ENCODE measurements at places on chromosomes 5 and 9.

DNA sequence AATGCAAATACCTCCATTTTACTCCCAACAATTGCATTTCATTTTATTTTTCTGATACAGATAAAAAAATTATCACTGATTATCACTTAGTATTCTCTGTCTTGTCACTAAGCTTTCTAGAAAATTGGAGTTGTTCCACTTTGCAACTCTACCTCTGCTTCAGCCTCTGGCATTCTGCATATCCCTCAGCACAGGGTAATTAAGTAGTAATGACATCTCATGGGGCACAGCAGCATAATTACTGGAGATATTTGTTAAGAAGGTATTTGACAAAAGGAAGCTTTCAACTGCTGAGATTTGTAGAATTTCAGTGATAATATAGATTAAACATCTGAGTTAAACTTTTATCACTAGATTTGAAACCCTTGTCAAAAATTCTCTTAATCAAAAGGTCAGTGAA is 446.2 kb downstream of the HTR1A start:
- no peak for DNase-seq

DNA sequence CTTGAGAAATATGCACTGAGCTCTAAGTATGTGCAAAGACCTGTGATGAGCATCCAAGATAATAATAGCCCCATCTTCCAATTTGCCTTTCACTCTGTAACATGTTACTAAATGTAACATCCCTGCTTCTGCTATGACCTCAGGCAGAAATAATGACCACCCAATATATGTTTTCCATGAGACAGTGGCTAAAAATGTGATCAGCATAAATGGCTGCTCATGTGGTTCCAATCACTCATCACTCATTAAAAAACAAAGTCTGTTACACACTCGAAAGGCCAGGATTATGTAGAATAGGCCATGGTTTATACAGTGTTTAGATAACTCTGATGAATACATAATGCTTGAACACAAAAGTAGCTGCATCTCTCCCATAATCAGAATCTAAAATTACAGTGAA is 71.4 kb upstream of the MOCS2 start:
- DNase-seq, result no peak

GRCh38 chr5:107669096-107670031 is 1.4 kb downstream of the EFNA5 start:
- no peak for DNase-seq

DNA sequence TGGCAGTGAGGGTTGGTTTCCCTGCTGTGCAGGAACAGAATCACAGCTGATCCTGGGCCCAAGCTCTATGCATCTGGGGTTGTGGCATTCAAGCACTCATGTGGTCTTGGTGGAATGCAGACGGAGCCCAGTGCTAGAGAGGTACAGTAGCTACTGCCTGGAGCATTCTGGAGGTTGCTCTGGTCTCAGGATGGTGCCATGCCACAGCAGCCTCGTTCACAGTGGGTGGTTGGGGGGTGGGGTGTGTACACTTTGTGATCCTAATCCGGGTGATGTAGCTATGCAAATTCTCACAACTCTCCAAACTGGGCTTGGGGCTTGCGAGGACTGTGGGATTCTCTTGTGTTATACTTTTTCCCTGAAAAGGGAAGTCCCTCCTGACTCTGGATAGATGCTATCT is 45.2 kb downstream of the FGD3 start:
- no peak for DNase-seq

GRCh38 chr5:113234546-113234945 is 200.2 kb downstream of the TSSK1B start:
- no peak for DNase-seq

DNA sequence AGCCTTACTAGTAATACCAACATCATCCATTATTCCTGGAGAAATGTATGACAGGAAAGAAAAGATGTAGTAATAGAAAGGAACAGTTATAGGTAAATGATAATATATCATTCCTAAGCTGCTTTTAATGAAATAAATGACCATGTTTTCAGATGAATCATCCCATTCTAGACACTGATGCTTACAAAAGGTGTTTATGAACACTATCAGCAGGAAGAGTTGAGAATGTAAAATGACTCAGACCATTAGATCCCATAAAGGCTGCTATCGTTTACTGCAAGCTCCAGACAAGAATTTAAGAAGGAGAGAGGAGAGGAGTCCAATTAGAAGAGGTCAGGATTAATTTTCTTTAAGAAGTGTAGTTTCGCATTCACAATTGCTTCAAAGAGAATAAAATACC is 1033.5 kb downstream of the EFNA5 start:
- no peak for DNase-seq

- DNase-seq, result no peak
Measured at GRCh38 chr9:135440620-135441019, 39.0 kb upstream of the PPP1R26 start.

GRCh38 chr9:131675437-131676022 is 64.3 kb downstream of the RAPGEF1 start:
- DNase-seq, result no peak

Measured in T-helper 9 cell (primary cell).